ENCODE measurements at places on chromosomes 1 and 21. TPM values are rescaled to one million over a fixed set of nuclear protein-coding genes. Genes with fewer than 3 reads are reported as not detected.

- no peak for DNase-seq
These were observed 40.6 kb downstream of the GJA5 start for GRCh38 chr1:147719711-147720225.

- DNase-seq = no peak
These were observed 97.8 kb upstream of the CAMK1G start for GRCh38 chr1:209485751-209486150.

DNA sequence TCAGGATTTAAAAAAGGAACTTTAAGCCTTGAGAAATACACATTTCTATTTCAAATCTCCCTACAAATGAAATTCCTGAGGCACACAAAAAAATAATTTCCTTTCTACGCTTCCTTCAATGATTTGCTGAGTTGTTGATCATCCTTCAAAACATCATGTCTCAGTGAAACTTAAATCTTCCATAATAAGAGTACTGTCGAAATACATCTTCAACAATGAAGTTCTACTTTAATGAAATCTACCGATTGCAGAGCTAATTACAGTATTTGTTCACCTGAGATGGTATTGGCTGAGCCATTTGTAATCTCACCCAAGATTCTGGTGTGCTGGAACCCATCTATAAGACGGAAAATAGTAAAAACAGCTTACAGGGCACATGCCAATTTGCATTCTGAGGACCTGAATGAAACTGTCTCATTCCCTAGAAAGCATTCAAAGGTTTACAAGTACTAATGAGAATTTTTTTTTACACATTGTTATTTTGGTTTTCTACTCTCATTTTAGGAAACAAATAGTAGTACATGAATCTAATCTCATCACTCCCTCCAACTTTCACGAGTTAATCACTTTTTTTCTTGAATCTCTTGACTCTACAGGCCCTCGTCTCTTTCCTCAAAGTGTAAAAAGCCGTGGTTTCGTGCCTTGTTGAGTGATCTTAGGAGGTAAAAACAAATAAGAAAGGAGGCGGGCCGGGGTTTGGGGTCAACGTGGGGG lies 1.1 kb downstream of the CHML start:
- DNase-seq = no peak

GRCh38 chr1:65527707-65528503 lies 107.4 kb downstream of the LEPR start:
- DNase-seq = no peak

DNA sequence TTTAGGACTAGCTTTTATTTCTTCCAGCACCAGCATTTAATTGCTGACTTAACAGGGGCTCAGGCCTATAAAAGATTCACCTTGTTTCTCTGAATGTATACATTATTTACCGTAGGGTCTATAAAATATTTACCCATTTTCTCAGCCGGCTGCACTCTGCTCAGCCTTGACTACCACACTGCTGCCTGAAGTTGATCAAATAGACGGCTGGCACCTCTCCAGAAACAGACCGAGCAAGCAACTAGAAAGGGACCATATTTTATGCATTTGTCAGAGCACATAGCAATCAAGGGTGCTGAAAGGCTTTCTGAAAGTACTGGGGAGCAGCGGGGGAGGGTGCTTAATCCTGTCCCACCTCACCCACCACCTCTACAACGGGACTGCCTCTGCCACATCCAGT lies 64.7 kb upstream of the FGGY start:
- DNase-seq = no peak

FMO5 gene
- total RNA-seq = 0.17 TPM

- no peak for DNase-seq
These were observed 6.1 kb downstream of the TENT5C start for GRCh38 chr1:117611894-117612483.

GRCh38 chr21:17352996-17353655 lies 159.7 kb upstream of the CXADR start:
- DNase-seq = no peak

ZNF593OS gene
- not detected for total RNA-seq

GRCh38 chr1:171495444-171495843 lies 10.1 kb downstream of the PRRC2C start:
- DNase-seq = no peak

GRCh38 chr1:61190618-61191432 lies 108.5 kb downstream of the NFIA start:
- no peak for DNase-seq

GRCh38 chr1:216812966-216813365 lies 89.7 kb upstream of the ESRRG start:
- no peak for DNase-seq

DNA sequence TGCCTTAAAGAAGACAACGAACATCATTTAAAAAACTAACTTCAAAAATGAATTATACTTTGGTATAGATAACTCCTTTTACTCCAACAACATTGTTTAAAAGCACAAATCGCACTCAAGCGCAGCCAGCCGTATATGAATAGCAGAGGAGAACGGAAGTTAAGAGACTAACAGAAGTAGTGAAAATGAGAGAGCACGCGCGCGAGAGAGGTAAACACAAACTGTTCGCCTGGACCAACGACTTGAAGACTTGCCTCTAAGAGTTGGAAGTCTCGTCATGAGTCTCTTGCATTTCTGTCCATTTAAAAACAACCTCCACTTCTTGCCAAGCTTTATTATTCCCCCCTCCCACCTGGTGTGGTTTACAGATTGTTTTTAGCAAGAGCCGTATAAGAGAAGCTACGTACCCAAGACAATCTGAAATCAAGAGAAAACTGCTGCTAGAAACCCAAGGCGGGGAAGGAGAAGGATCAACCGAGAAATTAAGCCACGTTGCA lies 479 bp downstream of the SELENOF start:
- peak; percentile 20 for DNase-seq

GRCh38 chr1:167455786-167456446 lies 62.4 kb downstream of the CD247 start:
- peak; percentile 36 for DNase-seq

SERTAD4 gene
- total RNA-seq = not detected

QSOX1 gene
- total RNA-seq = 63.7 TPM

DNA sequence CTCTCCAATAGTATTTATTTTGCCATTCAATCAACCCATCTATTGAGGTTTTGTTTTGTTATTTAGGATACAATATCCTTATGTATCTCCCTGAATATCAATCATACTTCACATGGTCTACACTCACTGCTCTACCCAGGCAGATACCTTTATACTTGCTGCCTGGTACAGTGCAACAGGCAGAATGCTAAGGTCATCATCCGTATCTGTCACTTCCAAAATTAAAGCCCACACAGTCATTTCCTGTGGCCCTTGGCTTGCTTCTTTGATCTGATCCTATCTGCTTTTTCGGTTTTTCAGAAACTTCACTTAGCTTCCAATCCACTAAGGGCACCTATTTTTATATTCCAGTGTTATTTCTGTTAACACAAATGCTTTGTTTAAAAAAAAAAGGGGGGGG lies 22.3 kb upstream of the ZZZ3 start:
- DNase-seq = no peak

GRCh38 chr1:224800486-224801119 lies 128.9 kb upstream of the DNAH14 start:
- DNase-seq = no peak

DNA sequence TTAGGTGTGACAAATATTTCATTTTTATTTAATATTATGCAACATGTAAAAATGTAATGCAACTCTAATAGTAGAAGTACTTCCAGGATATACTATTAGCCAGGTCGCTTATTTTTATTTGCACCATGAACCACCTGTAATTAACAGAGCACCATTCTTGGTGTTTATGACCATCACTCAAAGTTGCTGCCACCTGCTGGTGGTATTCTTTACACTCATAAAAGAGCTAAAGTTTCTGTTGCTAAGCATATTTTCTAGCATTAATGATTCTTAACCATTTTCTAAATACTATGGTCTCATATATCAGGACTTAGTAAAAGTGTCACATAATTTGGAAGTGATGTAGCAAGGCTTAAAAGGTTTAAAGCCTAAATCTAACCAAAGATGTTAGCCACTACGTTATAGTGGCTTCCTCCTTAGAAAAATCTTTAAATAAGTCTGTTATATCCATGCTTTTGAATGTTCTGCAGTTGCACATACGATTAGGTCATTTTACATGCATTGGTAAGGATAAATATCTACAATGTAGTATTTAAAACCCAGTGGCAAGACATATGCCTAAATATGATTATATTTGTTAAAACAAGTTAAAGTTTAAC lies 244.5 kb downstream of the NEGR1 start:
- no peak for DNase-seq

- DNase-seq = no peak
These were observed 42.9 kb downstream of the STYXL2 start for GRCh38 chr1:167136806-167137205.

- DNase-seq = no peak
These were observed 147.0 kb downstream of the SDCCAG8 start for GRCh38 chr1:243402868-243403267.

TMPRSS15 gene
- total RNA-seq = not detected

GRCh38 chr1:23214640-23215039 lies 2.7 kb downstream of the HTR1D start:
- no peak for DNase-seq

COL11A1 gene
- not detected for total RNA-seq

DNA sequence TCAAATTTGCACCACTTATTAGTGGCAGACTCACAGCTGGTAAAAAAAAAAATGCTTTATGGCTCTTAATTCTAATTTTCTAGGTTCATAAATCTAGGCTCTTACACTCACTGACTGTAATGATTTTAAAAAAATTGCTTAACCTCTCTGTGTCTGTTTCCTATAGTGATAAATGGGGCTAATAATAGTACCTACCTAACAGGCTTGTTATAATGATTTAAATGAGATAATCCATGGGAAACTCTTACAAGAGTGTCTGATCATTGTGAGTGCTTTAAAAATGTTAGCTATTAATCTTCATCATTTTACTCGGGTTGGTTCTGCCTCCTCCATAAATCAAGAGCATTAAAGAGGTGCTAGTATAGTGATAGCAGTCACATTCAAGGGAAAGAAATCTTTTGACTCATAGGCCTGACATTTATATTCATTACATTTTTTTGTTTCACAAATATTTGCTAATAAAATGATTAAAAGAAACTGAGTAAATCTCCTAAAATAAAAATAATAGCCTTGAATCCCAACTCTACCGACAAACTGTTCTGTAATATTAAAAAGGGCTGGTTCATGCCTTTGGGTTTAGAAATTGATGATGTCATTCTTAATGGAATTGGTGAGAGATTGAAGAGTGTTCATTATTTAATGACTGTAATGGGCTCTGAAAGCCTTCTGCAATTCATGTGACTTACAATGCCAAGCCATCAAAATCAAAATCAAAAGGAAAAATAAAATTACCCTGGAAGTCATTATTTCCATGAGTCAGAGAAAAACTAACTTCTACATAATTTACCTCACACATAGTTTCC lies 93.9 kb upstream of the PALMD start:
- DNase-seq = no peak

TINAGL1 gene
- not detected for total RNA-seq

- no peak for DNase-seq
These were observed 198.9 kb downstream of the NTNG1 start for GRCh38 chr1:107339775-107340174.

DEDD gene
- total RNA-seq = 48.0 TPM

- no peak for DNase-seq
These were observed 31.8 kb upstream of the OLIG2 start for GRCh38 chr21:32993894-32994293.

CFAP74 gene
- total RNA-seq = not detected

DNA sequence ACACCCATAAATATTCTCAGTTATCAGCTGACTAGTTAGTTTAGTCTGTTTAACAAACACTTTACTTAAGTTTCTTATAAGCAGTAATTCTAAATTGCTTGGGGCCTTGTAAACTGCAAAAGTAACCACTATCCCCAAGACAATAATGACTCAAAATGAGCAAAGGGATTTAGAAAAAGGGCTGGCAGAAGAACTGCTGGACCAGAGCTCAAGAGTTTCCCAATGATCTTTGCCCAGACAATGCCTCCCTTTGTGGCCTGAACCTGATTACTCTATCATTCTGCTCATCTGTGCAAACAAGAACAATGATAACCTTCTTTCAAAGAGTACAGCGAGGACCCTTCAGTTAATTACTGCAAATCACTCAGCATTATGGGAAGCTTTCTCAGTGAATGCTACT lies 123.5 kb downstream of the TIAM1 start:
- DNase-seq = no peak

DNA sequence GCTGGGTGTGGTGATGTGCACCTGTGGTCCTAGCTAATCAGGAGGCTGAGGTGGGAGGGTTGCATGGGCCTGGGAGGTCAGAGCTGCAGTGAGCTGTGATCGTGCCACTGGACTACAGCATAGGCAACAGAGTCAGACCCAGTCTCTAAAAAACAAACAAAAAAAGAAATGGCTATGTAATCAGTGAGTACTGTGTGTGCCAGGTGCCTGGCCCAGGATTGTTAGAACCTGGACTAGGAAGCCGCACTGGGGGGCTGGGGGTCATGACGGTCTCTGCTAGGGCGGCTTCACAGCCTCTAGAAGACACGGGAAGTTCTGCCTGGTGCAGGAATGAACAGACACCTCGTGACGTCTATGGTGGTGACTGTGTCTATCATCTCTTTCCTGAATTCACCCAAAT lies 8.5 kb downstream of the TMEM9 start:
- DNase-seq = no peak

SERPINC1 gene
- not detected for total RNA-seq

FYB2 gene
- not detected for total RNA-seq

- no peak for DNase-seq
These were observed 48.2 kb downstream of the SLC9C2 start for GRCh38 chr1:173554541-173555250.

TENT5C gene
- total RNA-seq = 4.9 TPM

DNA sequence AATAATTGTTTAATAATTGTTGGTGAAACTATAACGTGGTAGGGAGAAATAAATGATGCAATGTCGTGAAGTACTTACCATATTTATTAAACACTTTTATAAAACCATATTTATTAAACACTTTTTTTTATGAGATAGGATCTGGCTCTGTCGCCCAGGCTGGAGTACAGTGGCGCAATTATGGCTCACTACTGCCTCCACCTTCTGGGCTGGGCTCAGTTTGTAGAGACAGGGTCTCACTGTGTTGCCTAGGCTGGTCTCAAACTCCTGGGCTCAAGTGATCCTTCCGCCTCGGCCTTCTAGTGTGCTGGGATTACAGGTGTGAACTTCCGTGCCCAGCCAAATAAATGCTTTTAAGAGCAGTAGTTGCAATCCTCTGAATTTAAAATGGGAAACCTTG lies 76.0 kb upstream of the PGD start:
- DNase-seq = no peak

INPP5B gene
- total RNA-seq = 23.6 TPM

DNA sequence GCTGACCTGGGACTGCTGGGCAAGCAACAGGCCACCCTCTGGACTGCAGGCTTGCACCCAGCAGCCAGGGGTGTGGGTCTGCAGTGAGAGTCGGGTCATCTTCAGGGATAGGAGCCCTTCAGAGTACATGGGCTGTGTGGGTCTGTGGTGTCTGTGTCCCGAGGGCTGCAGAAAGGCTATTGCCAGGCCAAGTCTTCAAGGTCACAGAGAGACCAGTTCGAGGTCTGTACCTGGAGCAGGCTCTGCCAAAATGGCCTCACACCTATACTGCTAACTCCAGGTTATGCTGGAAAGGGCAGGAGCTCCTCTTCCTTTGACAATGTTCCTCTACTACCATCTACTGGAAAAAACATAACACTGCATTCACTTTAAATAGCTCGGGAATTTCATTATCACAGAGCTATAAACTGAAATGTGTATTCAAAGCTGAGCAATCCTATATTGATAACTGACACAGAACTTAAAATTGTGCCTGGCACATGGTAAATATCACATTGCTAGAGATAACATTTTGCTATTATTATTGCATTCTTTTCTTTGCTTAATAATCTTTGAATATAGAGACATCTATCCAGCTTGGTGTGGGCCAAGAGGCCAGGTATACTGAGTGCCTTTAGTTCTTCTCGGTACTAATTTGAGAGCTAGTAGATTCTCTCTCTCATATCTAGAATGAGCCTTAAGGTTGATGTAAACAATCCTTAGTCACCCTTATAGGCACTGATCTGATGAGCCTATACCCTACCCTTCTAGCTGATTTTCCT lies 6.9 kb upstream of the DNAH14 start:
- no peak for DNase-seq

All from activated T-helper 1 cell treated with anti-CD3 and anti-CD28 coated beads, Interleukin-12 subunit alpha, Interleukin-12 subunit beta, Interleukin-2, Interleukin-4 antibody, amounts not matched to agents 30 ng/mL and 10 ng/mL and 1 ng/mL, durations not matched to agents 14 hours and 24 hours and 36 hours (primary cell).